ENCODE measurements at places on chromosomes 1 and 21. TPM values are rescaled to one million over a fixed set of nuclear protein-coding genes. Genes with fewer than 3 reads are reported as not detected.
A peak's percentile ranks its signal among the peaks of the same experiment; 100 is the strongest.

DNA sequence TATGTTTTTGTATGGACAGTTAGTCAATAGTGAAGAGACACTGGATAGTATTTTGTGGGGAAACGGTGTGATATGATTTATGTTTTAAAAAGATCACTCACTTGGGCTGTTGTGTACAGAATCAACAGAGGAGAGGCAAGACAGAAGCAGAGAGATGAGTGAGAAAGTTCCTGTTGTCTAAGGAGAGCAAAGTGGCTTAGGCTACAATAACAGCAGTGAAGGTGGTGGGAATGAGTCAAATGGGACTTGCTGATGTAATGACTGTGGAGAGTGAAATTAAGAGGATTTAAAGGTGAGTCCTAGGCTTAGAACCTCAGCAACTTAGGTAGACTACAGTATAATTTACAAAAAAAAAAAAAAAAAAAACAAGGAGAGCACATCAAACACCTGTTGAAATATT, 169.2 kb upstream of the HP1BP3 start:
- DNase-seq = no peak

DNA sequence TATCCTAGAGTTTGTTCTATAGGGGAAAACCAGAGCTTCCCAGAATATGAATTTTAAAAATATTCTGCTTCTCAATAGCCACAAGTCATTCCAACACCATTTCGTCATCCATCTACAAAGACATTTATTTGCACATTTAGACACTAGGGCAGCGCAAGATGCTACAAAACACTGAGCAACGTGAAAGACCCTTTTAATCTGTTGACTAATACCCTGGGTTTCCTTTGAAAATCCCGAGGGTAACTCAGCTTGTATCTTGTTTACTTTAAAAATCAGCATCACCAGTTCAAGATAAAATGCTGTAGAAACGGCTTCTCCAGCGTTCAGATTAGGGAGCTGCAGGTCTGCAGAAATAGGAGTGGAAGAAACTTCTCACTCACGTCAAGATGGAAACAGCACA, 13.5 kb downstream of the PDPN start:
- no peak for DNase-seq

DNA sequence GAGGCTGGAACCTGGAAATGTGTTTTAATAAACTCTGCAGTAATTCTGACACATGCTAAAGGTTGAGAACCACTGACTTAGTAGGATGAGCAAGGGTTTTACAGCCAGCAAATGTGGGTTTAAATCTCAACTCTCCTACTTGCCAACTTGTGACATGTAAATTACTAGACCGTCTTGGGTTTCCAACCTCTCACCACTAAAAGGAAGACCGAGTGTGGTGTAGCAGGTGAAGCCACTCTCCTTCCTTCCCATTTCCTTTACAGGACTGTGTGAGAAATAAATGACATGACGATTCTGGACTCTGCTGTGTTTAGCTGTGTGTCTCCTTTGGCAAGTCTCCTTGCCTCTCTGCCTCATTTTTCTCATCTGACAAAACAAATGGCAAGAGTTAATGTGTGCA, 49.5 kb upstream of the DNAJC6 start:
- DNase-seq = no peak

DNA sequence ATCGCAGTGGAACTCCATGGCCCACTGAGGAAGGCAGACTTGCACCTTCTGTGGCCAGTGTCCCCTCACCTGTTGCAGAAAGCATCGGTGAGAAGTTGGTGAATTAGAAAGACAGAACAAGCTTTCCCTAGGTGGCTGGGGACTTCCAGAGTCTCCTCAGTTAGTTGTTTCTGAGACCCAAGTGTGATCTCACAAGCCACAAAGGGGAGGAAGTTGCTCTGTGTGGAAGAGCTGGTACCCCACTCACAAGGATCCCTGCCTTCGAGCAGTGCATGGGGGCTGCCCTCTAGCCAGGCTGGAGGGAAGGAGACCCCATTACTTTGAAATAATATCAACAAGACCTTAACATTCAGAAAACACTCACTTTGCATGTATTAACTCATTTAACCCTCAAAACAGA, 2.1 kb downstream of the PRELP start:
- DNase-seq = no peak

DNA sequence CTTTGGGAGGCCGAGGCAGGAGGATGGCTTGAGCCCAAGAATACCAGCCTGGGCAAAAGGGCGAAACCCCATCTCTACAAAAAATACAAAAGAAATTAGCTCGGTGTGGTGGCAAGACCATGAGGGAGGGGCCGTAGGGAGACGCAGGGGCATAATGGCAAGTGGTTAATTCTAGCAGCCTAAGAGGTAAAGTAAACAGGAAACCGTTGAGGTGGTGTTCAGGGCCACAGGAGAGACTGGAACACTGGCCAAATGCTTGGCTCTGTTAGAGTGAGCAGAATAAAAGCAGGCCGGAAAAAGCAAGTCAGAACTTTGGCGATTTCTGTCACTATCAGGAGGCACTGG, 89.2 kb downstream of the RIPK4 start:
- no peak for DNase-seq

DNA sequence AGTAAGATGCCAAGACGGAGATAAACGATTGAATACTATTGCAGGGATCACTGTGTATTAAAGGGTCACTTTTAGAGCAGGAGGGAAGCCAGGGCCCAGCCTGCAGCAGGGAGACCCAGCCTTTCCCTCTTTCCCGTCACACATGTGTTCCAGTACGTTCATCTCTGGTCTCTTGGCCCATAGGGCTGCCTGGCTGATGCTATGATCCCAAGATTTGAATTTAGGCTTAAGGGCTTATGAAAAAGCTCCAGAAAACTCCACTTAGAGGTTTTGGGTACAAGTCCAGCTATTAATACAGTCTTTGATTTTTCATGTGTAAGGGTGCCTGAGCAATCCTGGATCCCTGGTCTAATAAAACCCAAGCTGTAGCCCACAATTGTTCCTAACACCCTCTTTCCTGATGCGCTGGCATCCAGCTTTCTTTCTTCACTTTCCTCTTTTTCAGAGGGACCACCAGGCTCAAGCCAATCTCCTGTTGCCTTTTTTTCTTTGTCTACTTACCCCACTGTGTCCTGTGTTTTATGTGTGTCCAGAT, 359.6 kb upstream of the USP24 start:
- DNase-seq = no peak

- DNase-seq = no peak
These were observed 8.6 kb downstream of the TMED5 start for GRCh38 chr1:93171549-93172034.

- no peak for DNase-seq
These were observed 17.7 kb downstream of the PLEKHM2 start for GRCh38 chr1:15701784-15702183.

- DNase-seq = no peak
These were observed 28.2 kb downstream of the RUNX1 start for GRCh38 chr21:35020902-35021301.

- no peak for DNase-seq
These were observed 2.2 kb downstream of the CAMK1G start for GRCh38 chr1:209585672-209586071.

- no peak for DNase-seq
These were observed 230.4 kb downstream of the DNM3 start for GRCh38 chr1:172071746-172072145.

DNA sequence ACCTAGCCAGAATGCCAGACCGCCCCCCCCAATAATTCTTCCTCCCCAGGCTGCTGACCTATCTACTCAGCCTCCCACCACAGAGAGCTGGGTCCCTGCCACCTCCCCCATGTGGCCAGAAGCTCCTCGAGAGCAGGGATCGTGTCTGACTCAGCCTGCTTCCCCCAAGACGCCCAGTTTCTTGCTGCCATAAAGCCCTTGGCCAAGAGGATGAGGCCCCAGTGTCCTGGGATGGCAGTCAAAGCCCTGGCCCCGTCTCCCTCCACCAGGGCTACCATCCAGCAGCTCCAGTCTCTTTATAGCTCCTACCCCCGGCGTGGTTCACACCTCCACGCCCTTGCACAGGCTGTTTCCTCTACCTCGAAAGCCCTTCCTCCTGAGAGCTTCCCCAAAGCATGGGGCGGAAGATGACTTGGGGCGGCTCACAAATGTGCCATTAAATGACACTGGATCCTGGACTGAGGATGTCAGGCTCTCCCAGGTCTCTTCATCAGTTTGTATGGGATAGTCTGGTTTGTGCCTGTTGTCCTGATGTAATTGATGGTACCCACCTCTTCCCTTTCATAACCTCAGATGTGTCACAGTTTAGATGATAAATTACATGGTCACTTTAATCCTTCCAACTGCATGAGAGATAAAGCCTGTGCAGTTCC, 13.2 kb downstream of the ADGRB2 start:
- no peak for DNase-seq

DNA sequence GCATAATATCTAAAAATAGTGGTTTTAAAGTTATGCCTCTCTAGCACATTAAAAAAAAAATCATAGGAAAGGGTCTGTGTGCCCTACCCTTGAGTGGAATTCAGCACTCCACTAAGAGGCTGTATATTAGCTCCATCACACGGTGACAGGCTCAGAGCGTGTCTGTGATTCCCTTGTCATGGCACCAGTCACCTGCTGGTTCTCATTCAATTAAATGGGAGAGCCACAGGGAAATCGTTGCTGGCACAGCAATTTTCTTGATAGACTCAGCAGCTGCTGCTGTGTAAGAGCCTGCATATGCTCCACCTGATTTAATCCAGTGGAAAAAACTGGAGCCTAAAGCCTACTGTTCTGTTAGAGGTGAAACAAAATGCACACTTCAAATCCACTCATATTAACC, 9.5 kb downstream of the ATP6V1G3 start:
- no peak for DNase-seq

DNA sequence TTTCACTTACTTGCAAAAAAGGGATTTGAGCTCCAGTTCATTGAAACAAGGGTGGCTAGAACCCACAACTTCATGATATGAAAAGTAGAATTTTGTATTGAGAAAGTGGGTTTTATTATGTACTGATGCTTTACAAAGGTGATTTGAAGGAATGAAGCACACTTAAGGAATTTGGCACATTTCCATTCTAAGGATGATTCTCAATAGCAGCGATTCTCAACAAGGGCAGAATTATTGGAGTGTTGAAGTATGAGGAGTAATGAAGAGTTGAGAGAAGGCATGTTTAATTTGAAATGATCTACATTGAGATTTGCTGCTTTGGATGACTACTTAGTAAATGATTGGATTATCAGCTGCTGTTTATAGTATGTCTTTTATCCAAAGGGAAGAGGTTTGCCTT, 54.7 kb downstream of the FNBP1L start:
- DNase-seq = no peak

- peak; percentile 9 for DNase-seq
These were observed 67.8 kb downstream of the RNF220 start for GRCh38 chr1:44472620-44473525.

GRCh38 chr1:192604979-192605620, 29.5 kb downstream of the RGS1 start:
- no peak for DNase-seq

DNA sequence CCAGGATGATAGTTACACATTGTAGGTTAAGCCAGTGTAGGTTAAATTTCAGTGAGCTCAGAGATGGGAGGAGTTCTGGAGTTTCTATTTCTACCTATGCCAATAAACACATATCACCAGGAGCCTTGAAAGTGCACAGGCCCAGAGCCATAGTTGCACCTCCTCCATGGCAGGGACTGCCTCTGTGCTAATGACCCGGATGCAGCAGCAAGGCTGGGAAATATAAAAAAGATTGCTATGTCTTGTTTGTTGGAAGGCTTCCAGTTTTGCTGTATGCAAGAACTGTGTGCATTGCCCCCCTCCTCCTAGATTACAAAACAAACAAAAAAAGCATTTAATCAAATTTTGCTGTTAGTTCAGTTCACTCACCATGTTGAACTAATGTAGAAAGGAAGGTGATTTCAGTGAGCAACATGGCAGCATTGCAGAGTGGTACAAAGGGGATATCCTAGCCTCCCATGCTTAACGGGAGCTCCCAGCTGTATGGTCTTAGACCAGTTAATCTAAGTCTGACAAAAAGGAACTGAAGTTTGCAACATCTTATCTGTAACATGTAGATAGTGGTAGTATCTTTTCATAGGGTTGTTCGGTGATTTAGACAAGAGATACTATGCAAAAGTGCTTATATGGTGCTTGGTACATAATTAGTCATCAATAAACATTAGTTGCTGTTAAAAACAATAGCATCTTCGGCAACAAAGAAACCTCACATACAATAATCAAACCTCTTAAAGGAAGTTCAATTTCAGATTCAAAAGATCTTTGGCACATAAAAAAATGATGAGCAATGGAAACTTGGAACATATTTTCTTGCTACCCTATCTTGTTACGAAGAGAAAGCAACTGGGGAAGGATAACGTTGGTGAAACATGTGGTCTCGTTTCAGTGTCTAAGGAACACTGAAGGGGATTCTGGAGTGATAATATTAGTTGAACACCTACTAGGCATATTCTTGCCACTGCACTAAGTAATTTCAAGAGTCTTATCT, 309.5 kb downstream of the ASTN1 start:
- no peak for DNase-seq

GRCh38 chr1:4963251-4963650, 308.8 kb downstream of the AJAP1 start:
- DNase-seq = no peak

DNA sequence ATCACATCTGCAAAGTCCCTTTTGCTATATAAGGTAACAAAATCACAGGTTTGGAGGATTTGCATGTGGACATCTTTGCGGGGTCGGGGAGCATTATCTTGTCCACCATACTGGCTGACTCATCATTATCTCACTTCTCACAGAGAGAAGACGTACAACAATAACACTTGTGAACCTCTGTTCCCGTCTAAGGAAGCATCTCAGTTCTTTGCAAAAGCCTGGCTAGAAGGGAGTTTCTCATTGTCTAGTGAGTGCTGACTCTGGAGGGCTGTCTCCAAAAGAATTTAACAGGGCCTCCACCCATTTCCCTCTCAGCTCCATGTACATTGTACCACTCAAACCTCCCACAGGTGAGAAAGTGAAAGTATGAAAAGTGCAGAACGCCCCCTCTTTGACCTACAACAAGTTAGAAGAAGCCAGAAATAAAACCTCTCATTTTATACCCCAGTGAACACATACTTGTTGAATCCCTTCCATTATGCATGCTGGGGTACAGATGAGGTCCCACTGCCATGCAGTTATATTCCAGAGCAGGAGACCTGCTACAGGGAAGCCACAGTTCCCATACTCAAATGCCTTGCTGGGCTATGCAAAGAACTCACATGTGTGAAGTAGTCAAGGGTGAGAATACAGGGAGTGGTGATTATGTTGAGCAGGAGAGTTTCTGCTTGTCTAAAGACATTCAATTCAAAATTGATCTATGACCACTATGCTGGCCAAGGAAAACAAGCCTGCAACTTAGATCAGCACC, 121.7 kb upstream of the PRDX6 start:
- DNase-seq = no peak

- no peak for DNase-seq
These were observed 6.1 kb downstream of the SLC25A24 start for GRCh38 chr1:108194051-108194450.

GRCh38 chr1:66532798-66533783, 862 bp upstream of the SGIP1 start:
- DNase-seq = peak; percentile 81

Gene THEM5
- total RNA-seq = not detected

Gene NASP
- total RNA-seq = 157 TPM

Gene S100B
- total RNA-seq = not detected

Gene CASZ1
- total RNA-seq = 5.1 TPM

Gene UMODL1
- not detected for total RNA-seq

Gene OR6F1
- total RNA-seq = not detected

Gene CENPF
- total RNA-seq = 72.9 TPM

Gene KCNJ15
- 1.4 TPM for total RNA-seq

Gene CLDN17
- not detected for total RNA-seq

Gene OR2L8
- total RNA-seq = not detected

Gene KCND3
- not detected for total RNA-seq
